ENCODE measurements at places on chromosomes 7 and 10. TPM values are rescaled to one million over a fixed set of nuclear protein-coding genes. Genes with fewer than 3 reads are reported as not detected.

DNA sequence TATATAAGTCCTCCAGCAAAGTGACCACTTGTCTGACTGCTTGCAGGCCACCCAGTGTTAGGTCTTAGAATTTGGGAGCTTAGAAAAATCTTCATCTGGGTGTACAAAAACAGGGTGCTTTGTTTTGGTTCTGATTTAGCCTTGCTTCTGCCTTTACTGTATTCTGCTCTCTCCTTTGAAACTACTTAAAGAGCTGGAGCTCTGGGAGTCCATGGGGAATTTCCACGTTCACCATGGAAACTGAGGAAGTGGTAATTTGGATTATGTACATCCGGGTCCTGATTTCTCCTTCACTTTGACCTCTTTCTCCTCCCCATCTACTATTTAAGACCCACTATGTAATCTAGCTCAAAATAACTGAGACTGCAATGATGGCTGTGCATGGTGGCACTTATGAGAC is 103.0 kb downstream of the JAZF1 start:
- DNase-seq, result no peak

DNA sequence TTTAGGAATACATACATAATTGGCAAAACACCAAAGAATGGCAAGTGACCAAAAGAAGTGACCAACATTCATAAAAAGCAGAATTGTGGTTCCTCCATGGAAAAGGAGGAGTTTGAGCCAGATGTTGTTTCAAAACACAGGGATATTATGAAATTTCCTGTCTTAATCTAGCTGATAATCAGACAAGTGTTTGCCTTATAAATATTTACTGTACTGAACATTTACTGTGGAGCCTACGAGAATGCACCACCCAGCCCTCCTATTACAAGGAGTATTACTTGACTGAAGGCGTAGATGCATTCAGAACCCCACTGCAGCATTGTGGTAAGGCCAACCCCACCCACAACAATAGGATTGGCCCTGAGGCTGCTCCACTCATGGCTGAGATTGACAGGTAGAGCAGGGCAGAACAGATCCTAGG is 118.9 kb downstream of the AKR1D1 start:
- DNase-seq, result peak; percentile 22

GRCh38 chr10:93208717-93209464 is 135.2 kb downstream of the CYP26A1 start:
- peak; percentile 79 for DNase-seq

GRCh38 chr7:28389504-28390395 is 22.6 kb upstream of the CREB5 start:
- peak; percentile 59 for DNase-seq

DNA sequence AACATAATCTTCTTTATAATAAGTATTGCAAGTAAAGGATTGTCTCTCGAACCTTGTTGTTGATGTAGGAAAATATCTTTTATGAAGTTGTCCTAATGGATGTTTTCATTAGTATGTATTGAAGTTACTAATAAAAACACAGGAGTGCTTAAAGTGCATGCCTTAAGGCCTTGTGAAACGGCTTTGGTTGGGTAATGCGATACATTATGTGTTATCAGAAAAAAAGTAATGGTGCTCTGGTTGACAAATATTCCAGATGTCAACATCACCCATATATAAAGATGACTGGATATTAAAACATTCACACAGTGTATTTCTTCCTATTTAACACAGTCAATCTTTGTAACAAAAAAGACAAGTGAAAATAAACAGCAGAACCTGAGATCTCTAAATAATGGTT is 310.7 kb downstream of the PRKG1 start:
- DNase-seq, result no peak

DNA sequence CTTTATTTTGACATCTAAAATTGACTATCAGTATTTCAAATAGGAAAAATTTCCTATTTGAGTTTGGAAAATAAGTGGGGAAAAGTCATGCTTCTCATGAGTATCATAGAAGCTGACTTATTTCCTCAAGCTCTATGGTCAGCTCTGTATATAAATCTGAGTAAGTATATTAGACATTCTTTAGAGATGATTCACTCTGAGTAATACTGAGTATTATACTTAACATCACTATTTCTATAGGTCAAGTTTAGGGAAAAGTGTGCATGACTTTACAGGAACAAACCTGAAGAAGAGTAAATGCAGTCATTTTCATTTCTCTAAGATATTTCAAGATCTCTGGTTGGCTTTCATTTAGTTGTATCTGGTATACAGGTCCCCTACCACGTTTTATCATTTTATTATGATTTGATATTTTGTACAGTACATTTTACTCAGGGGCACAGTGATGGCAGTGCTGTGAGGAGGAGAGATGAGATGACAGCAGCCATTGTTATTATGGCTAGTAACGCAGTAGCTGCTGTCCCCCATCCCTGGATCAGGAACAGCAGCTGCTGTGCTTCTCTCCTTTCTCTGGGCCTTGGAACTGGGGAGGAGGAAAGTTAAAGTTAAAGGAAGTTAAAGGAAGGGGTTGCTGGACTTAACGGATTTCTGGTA is 15.2 kb downstream of the SND1 start:
- peak; percentile 60 for DNase-seq

- no peak for DNase-seq
These were observed 2.9 kb downstream of the CAV2 start for GRCh38 chr7:116502201-116503096.

- DNase-seq, result peak; percentile 99
These were observed 17.7 kb downstream of the ADAM8 start for GRCh38 chr10:133258818-133259601.

- peak; percentile 85 for DNase-seq
These were observed 93.8 kb downstream of the PTPRE start for GRCh38 chr10:128000471-128001362.

GRCh38 chr7:78953726-78954363 is 499.6 kb downstream of the MAGI2 start:
- no peak for DNase-seq

DNA sequence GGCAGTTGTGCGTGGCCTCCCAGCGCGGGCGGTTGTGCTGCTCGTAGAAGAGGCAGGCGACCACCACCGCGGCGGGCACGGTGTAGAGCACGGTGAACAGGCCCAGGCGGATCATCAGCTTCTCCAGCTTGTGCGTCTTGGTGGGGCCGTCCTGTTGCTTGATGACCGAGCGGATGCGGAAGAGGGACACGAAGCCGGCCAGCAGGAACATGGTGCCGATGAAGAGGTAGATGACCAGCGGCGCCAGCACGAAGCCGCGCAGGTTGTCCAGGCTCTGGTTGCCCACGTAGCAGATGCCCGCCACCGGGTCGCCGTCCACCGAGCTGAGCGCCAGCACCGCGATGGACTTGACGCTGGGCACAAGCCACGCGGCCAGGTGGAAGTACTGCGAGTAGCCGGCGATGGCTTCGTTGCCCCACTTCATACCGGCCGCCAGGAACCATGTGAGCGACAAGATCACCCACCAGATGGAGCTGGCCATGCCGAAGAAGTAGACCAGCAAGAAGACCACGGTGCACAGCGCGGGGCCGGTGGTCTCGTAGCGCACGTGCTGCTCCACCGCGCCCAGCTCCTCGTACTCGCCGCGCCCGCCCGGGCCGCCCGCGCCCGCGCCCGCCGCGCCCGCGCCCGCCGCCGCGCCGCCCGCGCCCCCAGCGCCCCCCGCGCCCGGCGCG is 2.2 kb downstream of the FZD8 start:
- DNase-seq, result no peak

DNA sequence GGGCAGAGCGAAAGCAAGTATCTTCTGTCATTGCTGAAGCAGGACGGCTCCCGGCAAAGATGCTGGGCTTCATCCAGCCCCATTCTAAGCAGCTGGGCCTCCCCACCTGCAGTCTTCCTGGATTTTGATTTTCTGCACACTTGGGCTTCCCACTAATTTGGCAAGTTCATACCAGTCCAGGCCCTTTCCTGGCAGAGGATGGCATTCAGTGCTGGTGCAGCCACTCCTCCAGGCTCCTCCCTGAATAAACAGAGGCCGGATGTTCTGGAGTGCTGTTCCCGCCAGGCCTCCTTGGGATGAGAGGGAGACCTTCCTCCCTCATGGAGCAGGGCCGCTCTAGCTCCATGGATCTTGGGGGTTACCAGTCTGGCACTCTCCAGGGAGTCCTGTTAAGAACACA is 3.4 kb downstream of the BAG3 start:
- DNase-seq, result no peak

DNA sequence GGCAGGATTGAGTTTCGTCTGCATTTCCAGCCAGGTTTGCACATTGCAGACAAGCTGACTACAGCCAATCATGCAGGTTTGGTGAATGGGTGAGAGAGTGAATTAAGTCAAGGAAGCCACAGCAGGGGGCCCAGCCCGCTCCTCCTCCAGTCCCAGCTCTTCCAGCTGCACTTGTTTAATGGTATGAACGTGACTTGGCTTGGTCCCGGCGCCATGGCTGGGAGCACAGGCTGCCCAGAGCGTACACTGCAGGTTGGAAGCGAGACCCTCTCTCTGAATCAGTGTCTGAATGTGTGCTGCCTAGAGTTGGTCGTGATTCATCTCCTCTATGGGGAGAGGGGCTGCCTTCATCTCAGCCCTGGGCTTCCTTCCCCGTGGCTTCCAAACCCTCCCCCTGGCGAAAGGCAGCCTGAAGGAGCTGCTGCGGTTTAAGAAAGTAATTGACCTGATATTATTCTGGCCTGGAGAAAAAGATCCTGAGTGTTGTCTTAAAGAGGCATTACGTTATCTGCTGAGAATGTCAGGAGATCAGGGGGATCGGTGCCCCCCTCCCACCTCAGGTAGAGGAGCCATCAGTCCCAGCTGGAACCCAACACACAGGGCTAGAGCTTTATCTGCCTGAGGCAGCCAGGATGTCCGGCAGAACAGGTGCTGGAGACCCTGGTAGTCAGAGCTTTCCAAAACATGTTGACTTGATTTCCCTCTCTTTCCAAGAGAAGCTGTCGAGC is 132.1 kb downstream of the COL26A1 start:
- no peak for DNase-seq

DNA sequence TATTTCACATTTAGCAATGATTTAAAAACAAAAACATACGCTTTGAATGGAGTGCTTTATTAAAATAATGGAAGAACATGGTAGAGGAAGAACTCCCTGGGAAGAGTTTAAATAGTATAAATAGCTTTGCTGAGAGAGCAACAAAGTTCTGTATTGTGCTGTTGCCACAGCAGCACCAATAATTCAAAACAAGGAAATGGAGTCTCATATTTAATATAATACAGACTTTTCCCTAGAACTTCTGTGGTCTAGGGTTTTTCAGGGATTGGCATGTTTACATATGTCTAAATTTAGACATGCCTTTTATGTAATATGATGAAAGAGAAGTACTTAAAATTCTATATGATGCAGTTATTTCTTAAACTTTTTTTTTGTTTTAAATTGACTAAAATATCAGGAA is 217.2 kb upstream of the HDAC9 start:
- DNase-seq, result peak; percentile 7

DNA sequence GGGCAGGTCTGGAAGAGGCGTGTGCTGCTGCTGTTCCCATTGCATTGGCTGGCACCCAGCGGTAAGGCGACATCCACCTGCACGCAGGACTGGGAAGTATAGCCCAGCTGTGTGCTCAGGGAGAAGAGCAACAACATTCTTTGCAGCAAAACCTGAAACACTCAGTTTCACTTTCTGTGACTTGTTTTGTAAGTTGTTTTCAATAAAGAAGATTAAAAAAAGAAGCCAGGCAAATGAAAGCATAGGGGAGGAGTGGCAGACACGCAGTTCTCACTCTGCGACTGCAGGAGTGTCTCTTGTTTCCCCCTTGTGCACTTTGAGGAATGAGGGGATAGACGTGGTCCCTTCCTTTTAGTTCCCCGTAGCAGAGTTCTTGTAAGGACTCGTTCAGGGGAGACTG is 5.8 kb downstream of the FBH1 start:
- no peak for DNase-seq

- peak; percentile 1 for DNase-seq
These were observed 296.0 kb downstream of the PPP1R3A start for GRCh38 chr7:113622796-113623195.

GRCh38 chr10:111347386-111348013 is 270.7 kb downstream of the ADRA2A start:
- no peak for DNase-seq

- DNase-seq, result no peak
These were observed 25.7 kb downstream of the GRIFIN start for GRCh38 chr7:2450198-2451107.

- no peak for DNase-seq
These were observed 212.5 kb downstream of the SORCS1 start for GRCh38 chr10:106952033-106952432.

DNA sequence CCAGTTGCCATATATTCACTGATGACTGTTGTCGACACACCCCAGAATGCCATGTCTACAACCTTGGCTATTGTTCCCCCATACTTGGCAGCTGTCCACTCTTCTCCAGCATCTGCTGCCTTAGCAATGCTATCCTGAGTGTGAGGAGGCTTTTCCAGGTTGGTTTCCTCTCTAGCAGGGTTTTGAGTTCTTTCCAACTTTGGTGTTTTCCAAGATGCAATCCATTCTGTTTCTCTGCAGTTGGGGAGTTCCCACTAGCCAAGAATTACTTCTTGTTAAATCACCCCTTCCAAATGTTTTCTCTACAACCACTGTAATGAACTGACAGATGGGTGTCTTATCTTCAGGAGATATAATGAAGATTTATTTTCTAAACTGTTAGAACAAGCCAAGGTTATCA is 617.4 kb downstream of the CCSER2 start:
- no peak for DNase-seq

- peak; percentile 44 for DNase-seq
These were observed 124.4 kb upstream of the TCERG1L start for GRCh38 chr10:131435760-131436457.

GRCh38 chr10:131177431-131178327 is 133.8 kb downstream of the TCERG1L start:
- no peak for DNase-seq

GRCh38 chr10:712089-712488 is 22.6 kb upstream of the DIP2C start:
- DNase-seq, result no peak

DNA sequence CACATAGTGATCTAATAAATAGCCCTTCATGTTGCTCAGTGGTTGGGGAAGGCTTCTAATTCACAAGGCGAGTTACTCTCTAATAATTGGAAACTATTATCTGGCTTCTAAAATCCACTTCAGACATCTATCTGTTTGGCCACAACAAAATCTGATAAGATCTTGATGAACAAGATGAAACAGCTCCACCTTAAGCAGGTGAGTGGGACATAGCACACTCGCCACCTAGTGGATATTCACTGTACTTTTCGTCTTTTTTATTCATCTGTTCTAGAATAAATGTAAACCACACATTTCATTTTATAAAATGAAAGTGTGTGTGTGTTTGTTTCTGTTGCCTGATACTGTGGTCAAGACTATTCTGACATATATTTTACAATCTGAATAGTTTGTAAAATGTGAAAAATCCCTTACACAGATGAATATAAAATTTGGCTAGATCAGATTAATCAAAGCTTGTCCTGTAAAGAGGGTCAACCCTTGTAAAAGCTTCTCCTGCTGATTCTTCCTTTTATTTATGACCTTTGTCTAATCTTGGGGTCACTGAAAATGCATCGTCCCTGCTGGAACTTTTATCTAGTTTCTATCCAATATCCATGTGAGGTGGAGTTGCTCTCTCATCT is 26.5 kb upstream of the CNTNAP2 start:
- peak; percentile 20 for DNase-seq

The RSPH10B2 gene
- total RNA-seq, result not detected

The CYP3A5 gene
- total RNA-seq, result 0.24 TPM

The NPC1L1 gene
- total RNA-seq, result not detected

The CNNM1 gene
- total RNA-seq, result 1.4 TPM

The MRC1 gene
- not detected for total RNA-seq

The MLXIPL gene
- total RNA-seq, result not detected

The PRSS1 gene
- total RNA-seq, result not detected

The PLXDC2 gene
- total RNA-seq, result 0.24 TPM

The AKR1D1 gene
- total RNA-seq, result not detected

The KNDC1 gene
- total RNA-seq, result not detected

The IRF5 gene
- not detected for total RNA-seq

The NAT16 gene
- not detected for total RNA-seq

The SDK1 gene
- 0.68 TPM for total RNA-seq

The SP8 gene
- not detected for total RNA-seq

The CSGALNACT2 gene
- 6.8 TPM for total RNA-seq

All from RPMI7951 (cell line).